ENCODE measurements at places on chromosomes 11 and 22.

- peak; percentile 41 for DNase-seq
Measured at GRCh38 chr11:66546368-66546965, at the start of gene ACTN3. Gene ACTN3, plus strand, starts transcription at chr11:66546903. Its CDS starts 35 bp downstream, at chr11:66546938.

DNA sequence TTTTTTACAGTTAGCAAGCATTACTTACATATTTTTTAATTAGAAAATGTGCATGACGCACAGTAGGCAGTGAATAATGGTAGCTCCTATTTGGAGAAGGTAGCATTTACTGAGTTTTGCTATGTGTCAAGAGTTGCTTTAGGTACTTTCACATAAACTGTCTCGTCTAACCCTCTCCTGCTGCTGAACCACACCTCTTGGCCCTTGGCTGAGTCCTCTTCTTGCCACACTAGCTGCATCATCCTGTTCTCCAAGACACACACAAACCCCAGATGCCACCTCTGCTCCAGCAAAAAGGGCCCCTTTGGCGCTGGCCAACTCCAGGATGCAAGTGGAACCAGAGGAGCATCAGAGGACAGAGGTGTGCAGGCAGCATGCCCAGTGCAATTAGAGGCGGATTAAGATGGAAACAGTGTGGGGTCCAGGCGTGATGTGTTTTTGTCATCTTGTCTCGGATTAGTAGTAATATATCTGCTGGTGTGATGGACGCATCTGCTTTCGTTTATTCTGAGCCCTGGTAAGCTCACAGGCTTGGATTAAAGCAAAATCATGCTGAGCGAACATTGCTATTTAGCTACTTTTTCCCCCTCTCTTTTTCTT lies 367.0 kb upstream of the CADM1 start:
- DNase-seq, result no peak

- DNase-seq, result no peak
Measured at GRCh38 chr22:48380016-48380665, 1447.5 kb downstream of the BRD1 start.

DNA sequence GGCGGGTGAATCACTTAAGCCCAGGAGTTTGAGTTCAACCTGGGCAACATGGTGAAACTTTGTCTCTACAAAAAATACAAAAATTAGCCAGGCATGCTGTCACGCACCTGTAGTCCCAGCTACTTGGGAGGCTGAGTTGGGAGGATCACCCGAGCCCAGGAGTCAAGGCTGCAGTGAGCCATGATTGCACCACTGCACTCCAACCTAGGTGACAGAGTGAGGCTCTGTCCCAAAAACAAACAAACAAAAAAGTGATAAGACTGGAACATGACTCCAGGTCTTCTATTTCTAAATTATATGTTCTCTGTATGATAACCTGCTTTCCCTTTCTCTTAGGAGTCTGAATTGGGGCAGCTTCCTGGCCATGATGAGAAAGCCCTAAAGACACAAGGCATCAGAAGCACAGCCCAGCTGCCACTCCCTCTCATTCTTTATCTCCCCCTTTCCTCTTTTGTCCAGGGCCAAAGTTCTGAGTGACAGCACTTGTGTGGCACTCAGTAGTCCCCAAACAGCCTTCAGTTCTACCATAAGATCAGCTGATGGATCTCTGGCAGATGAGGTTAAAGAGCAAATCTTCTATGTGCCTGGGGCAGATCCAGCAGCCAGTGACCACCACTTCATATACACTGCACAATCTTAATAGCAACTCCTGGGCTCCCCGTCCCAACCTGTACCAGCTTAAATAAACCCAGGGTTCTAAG lies 136.0 kb downstream of the C11orf58 start:
- DNase-seq, result no peak

- no peak for DNase-seq
Measured at GRCh38 chr11:26018336-26018735, 313.6 kb upstream of the ANO3 start.

DNA sequence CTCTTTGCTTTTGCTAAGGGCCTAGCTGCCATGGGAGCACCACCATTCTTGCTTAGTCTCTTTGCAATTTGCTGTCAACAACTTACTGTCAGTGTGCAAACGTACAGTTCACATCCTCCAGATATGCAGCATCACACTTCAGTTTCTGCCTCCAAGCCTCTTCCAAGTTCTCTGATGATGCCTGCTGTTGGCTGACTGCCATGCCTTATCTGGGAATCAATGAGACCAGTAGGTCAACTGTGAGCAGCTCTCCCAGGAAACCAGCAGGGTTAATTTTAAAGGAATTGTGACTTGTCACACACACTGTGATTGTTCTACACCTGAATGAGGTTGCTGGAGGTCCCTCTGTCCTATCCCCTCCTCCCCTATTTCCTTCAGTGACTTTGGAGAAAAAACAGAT lies 56.0 kb downstream of the COPB1 start:
- peak; percentile 65 for DNase-seq

DNA sequence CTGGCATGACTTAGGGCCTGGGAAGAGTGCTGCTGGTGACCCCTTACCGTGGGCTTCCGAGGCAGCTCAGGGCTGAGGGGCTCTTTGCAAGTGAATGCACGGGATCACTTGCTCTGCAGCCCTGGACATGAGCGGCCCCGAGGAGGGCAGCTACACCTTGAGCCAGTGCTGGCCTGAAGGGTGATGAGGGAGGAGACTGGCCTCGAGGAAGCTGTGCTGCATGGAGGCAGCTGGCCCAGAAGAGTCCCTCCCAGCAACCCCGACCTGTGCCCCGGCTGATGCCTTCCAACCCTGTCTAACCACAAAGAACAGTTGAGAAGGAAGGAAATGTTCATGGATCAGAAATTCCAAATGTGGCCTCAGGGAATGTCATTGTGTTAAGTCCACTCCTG lies 45.2 kb downstream of the TBX1 start:
- DNase-seq, result no peak

DNA sequence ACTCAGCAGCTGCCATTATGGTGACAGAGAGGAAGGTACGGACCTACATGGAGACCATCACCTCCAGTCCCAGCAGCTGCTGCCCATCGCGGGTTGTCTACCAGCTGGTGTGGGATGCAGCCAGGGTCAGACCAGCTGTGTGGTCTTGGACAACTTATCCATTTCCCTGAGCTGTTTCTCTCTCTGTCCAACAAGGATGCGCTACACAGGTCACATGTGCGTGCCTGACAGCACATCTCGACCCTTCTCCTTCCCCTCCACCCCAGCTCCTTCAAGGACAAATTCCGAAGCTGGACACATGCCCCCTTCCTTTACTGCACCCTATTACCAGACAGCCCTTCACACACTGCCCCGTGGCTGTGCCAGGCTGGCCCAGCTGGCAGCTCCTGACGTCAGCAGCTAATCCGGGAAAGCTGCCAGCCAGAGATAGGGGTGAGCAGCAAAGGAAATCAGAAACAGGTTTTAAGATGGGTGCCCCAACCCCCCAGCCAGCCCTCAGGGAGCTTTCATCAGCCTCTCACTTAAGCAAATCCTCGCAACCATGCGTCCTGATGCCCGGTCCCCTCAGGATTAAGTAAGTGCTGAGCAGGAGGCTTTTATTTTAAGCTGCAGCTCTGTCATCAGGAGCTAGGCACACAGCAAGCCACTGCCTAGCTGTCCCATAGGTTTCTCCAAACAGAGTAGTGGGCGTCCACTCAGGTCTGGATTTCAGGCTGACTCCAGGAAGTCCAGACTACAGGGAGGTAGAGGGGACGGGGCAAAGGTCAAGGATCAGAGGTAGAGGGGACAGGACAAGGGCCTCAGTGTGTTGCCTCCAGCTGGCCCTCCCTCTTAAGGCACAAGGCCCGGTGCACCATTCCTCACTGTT lies 20.3 kb downstream of the TEF start:
- peak; percentile 84 for DNase-seq

GRCh38 chr11:197741-198235 lies 4.9 kb downstream of the SCGB1C1 start:
- DNase-seq, result no peak

All from fibroblast of skin of right quadriceps (primary cell).